ENCODE measurements at places on chromosomes 3 and 15.

GRCh38 chr3:16506884-16507577 lies 6.5 kb downstream of the RFTN1 start:
- DNase-seq: no peak

DNA sequence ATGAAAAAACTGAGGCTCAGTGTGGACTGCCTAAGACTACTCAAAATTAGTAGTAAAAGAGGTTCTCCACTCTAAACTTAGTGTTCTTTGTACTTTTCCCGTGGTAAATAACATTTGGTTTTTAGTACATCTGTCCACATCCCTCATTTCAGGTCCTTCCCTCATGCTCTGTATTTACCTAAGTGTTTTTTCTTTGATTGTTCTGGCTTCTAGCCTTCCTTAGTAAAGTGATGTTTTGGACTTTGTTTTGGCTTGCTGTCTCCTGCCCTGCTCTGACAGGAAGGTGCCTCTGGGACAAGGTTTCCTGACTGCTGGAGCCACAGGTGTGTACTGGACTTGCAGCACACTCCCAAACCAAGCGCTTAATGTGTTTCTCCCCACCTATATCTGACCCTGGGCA lies 29.9 kb upstream of the ALDH1A2 start:
- DNase-seq: no peak

DNA sequence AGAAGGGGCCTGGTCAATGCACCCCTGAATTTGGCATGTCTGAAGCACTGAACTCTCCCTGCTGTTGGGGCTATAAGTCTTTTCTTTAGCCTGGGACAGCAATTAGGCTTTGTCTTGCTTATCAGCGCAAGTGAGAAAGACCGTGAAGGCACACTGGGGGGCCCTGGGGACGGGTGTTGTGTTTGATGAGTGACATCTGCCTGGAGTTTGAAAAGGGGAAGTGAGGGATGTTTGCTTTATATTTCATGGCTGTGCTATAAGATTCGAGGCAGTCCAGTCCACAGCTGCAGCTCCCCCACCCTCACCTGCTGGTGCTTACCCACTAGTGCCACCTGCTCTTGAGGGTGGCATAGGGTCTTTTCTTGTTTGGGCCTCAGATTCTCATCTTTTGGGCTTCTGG lies 44.8 kb downstream of the CEMIP start:
- no peak for DNase-seq

GRCh38 chr3:171225165-171225564 lies 198.6 kb upstream of the SLC2A2 start:
- no peak for DNase-seq

DNA sequence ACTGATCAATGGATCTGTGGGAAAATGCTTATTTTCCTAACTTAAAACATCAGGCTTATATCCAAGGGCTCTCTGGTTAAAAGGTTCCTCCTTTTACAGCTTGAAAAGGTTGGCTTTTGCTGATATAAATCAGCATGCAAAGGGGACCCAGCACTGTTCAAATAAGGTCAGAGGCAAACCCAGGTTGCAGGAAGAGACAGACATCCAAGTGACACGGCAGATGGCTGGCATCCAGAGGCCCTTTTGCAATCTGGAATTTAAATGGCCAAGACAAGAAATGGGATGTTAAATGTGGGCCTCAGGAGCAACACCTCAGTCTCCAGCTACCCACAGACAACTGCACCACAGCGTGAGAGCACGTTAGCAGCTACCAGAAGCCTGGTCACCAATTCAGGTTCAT lies 6.3 kb downstream of the SH3BP5 start:
- DNase-seq: no peak

DNA sequence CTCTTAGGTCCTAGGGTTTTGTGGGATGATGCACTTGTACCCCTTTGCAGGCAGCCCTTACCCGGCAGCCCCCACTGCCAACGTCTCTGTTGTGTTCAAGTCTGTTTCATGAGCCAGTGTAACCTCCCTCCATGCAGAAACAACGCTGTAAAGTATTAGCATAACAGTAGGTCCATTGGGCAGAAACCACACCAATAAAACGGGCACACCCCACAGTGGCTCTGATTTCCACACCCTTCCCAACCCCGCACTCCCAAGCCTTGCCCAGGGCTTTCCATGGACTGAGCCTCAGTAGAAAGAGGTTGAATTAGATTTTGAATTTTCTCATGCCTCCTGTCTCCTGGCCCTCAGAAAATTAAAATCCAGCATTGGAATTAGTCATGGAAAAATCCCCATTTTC lies 124.5 kb downstream of the CACNA1D start:
- no peak for DNase-seq

DNA sequence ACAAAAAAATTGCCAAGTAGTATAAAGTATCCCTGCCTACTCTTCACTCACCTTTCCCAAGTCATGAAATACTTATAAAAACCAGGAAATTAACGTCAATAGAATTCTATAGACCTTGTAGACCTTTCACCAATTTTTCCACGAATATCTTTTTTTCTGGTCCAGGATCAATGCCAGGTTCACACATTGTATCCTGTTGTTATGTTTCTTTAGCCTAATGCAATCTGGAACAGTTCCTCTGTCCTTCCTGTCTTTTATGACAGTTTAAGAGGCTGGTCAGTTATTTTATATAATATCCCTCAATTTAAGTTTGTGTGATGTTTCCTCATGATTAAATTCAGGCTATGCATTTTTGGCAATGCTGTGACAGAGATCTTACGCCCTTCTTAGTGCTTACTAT lies 63.2 kb upstream of the MAGI1 start:
- DNase-seq: no peak

- DNase-seq: no peak
Measured at GRCh38 chr3:4514321-4514720, 21.2 kb downstream of the ITPR1 start.

- no peak for DNase-seq
Measured at GRCh38 chr3:55165704-55166405, 238.0 kb upstream of the LRTM1 start.

- peak; percentile 14 for DNase-seq
Measured at GRCh38 chr3:149174901-149175300, 45.5 kb downstream of the HPS3 start.

DNA sequence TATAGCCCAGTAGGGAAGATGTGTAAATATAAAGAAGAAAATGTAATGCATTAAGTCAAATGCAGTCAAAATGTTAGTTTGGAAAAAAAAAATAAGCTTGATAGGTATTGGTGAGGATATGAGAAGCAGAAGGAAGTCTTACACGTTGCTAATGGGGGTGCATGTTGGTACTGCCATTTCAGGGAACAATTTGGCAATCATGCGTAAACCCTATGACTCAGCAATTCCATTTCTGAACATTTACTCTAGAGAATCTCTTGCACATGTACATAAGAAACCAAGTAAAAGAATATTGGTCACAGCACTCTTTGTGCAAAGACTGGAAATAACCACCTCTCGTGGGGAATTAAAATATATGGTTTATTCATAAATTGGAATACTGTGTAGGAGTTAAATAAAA lies 35.5 kb upstream of the TIMP4 start:
- DNase-seq: no peak

GRCh38 chr15:80839764-80840130 lies 60.6 kb downstream of the CEMIP start:
- DNase-seq: no peak

DNA sequence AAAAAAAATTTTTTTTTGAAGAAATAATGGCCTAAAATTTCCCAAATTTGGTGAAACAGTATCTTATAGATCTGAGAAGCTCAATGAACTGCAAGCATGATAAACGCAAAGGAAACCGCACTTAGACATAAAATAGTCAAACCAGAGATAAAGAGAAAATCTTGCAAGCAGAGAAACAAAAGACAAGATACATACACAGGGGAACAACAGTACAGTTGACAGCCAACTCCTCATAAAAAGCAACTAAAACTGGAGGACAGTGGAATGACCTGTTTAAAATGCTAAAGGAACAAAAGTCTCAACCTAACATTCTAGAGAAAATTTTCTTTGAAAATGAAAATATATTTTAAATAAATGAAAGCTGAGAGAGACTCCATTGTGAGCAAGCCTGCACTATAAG lies 107.5 kb downstream of the RASA2 start:
- no peak for DNase-seq

GRCh38 chr15:46120713-46121112 lies 485.9 kb downstream of the SQOR start:
- DNase-seq: no peak

- DNase-seq: no peak
Measured at GRCh38 chr3:142735462-142735861, 11.6 kb downstream of the TRPC1 start.

GRCh38 chr3:146156666-146157314 lies 4.2 kb downstream of the PLOD2 start:
- no peak for DNase-seq

DNA sequence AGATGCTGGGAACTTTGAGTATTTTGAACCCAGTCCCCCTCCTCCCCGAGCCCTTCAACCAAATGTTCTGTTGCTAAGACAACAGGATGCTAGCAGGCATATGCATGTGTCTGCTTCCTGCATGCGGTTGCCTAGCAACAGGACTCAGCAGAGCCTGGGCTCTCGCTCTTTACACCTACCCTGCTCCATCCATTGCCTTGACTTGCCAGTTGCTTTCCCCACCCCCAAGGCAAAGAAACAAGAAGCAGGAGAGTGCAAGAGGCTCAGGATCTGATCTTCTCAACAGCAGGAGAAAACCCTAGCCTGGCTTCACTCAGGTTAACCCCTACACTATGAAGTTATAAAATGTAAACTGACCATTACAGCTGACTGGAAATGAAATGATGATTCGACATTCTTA lies 393.0 kb downstream of the IGSF11 start:
- no peak for DNase-seq

DNA sequence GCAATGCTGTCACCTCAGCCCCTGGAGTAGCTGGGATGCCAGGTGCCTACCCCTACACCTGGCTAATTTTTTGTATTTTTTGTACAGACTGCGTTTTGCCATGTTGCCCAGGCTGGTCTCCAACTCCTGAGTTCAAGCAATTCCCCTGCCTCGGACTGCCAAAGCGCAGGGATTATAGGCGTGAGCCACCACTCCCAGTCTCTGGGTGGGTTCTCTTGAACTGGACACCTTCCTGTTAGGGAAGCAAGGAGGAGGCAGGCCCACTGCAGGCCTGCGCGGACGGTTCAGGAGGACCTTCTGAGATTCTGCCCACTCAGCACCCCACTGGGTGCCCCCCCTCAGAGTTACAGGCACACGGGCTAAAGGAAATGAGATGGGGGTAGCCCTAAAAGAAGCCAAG lies 73.8 kb upstream of the HERC1 start:
- no peak for DNase-seq

- DNase-seq: no peak
Measured at GRCh38 chr3:125406070-125406469, 30.9 kb upstream of the ZNF148 start.

DNA sequence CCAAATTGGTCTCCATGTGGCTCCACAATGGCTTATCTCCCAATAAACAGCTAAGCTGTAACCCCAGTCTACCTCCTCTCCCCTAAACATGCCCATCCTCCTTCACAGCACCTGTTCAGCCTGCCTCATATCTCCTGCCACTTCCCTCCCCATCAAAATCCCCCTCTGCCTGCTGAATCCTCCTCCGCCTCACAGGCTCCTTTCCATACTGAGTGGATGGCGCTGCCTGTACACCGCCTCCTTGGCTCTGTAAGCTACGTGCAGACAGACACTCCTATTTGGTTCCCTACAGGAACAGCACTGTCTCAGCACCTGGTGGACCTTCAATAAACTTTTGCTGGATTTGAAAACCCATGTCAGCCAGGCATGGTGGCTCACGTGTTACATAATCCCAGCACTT lies 53.7 kb downstream of the ADCY5 start:
- no peak for DNase-seq

- no peak for DNase-seq
Measured at GRCh38 chr3:6600237-6600636, 260.7 kb upstream of the GRM7 start.

DNA sequence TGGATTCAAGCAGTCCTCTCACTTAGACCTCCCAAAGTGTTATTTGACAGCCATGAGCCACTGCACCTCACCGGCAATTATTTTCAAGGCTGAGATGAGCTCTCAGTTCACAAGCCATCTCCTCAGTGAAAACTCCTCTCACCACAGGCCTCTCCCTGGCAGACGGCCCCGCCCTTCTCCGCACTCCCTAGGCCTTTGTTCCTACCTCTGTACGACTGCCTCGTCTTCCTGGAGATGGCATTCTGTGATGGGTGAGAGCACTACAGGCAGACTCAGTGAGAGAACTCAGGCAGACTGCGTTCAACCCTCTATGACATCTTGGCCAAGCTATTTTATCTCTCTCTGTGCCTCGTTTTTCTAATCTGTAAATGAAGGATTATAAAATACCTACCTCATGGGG lies 67.0 kb upstream of the TPM1 start:
- DNase-seq: no peak

- DNase-seq: no peak
Measured at GRCh38 chr3:123491966-123492587, 43.2 kb upstream of the ADCY5 start.

- DNase-seq: no peak
Measured at GRCh38 chr3:100516838-100517237, 24.4 kb downstream of the TMEM45A start.

- DNase-seq: no peak
Measured at GRCh38 chr15:69757186-69757585, 304.6 kb downstream of the RPLP1 start.

GRCh38 chr3:23629181-23629894 lies 176.4 kb upstream of the UBE2E1 start:
- no peak for DNase-seq

GRCh38 chr3:170437176-170437575 lies 18.5 kb downstream of the CLDN11 start:
- no peak for DNase-seq

- DNase-seq: no peak
Measured at GRCh38 chr3:143147707-143148106, 28.1 kb downstream of the CHST2 start.

- no peak for DNase-seq
Measured at GRCh38 chr3:85304360-85304964, 345.7 kb downstream of the CADM2 start.

GRCh38 chr3:100316641-100317069 lies 17.9 kb upstream of the NIT2 start:
- peak; percentile 26 for DNase-seq

DNA sequence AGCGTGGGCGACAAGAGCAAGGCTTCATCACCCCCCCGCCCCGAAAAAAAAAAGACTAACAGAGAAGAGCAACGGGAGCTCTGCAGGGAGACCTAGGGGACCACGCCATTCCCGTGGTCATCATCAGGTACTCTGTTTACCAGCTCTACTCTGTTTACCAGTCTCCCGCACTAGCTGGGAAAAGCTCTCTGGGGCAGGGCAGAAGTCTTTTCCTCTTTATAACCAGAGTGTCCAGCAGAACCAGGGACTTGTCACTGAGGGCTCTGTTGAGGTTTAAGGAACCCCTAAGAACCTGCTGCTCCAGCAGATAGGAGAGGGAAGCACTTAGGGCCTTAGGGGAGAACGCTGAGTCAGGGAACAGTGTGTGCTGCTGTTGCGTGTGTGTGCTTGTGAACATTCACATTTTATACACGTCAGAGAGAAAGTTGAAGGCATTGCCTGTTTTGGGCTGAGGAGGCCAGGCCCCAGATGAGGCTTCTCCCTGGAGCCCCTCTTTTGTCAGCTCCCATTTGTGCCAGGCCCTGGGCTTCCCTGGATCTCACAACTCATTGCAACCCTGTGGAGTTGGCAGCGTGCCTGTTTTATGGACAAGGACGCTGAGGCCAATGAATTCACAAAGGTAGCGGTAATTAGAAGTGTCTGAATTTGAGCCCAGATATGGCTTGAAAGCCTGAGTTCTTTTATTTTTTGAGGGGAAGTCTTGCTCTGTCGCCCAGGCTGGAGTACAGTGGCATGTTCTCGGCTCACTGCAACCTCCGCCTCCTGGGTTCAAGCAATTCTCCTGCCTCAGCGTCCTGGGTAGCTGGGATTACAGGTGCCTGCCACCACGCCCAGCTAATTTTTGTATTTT lies 24.2 kb upstream of the ERICH6 start:
- DNase-seq: no peak

GRCh38 chr3:143839980-143840379 lies 8.3 kb downstream of the SLC9A9 start:
- DNase-seq: no peak
